NCI-H2029 (cell line): ENCODE measurements at places on chromosomes 7 and 10.

DNA sequence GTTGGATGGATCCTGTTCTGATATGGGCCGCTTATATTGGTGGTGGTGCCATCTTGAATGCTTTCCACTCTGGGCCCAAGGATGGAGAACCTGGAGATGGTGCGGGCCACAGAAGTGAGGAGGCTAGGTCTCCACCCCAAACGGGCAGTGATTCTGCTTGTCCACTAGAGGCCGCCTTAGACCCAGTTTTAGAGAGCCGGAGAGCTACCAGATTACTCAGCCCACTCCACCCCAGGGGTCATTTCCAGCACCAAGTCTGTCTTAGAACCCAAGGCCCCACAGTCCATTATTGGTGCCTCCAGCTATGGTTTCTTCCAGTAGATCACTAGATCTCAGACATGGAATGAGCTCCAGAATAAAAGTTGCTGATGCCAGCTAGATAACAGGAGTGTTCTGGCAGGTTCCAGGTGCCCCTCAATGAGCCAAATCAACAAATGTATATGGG is 11.8 kb upstream of the CAMK2G start:
- peak; percentile 25 for DNase-seq

- no peak for DNase-seq
Measured at GRCh38 chr10:80528185-80528700, 9.5 kb upstream of the SH2D4B start.

DNA sequence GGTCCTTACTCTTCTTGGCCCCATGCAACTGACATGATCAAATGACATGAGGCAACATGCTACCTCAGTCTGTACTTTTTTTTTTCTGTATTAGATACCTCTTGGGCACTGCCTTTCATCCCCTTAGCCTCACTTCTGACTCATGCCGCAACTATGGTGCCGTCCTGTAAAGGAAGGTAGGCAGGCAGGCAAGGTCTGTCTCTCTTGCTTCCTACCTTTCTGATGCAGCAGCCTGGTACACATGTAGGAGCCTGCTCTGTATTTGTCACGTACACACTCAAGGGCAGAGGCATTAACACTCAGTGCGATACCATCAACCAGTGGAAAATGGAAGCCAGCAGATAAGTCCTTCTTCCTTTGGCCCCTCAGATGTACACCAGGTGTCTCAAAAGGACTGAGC is 146.7 kb downstream of the ATE1 start:
- no peak for DNase-seq

DNA sequence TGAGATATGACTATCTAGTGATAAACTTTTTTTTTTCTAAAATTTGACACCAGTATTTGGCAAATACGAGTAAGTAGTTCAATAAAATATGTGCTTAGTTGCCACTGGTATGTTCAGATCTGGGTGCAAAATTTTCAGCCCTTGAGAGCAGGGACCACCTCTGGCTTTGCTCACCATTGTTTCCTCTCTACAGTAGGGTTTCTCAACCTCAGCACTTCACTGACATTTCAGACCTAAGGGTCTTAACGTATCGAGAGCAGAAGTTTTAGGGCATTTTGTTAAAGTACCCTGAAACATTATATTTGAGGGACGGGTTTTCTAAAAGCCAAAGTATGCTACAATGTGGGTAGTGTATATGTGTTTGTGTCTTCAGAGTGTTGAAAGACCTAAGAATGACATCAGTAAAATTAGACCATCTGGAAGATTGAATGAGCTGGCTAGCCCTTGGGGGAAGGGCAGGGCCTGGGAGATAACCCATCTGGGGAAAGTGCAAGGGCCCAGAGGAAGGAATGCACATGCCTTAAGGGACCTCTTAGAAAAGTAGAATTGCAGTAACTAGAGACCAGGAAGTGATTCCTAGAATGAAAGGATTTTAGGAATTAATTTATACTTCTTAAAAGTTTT is 11.8 kb downstream of the BZW2 start:
- no peak for DNase-seq

DNA sequence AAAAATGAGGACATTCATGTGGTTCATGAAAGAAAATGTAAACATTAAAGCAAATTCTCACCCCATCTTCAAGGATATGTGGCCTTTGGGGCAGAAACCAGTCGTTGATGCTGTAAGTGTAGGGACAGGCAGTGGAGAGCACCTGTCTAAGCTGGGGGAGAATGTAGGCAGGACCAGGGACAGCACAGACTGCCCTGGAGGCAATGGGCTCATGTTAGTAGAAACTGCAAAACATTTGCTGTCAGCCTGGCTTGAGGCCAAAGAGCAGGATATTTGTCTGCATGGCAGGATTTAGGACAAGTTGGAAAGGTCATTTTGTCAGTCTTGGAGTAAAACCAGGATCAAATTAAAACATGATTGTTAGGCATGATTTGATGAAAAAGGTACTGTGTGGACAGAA is 211.6 kb upstream of the AGK start:
- no peak for DNase-seq

- no peak for DNase-seq
Measured at GRCh38 chr10:129222436-129222835, 244.6 kb upstream of the MGMT start.

DNA sequence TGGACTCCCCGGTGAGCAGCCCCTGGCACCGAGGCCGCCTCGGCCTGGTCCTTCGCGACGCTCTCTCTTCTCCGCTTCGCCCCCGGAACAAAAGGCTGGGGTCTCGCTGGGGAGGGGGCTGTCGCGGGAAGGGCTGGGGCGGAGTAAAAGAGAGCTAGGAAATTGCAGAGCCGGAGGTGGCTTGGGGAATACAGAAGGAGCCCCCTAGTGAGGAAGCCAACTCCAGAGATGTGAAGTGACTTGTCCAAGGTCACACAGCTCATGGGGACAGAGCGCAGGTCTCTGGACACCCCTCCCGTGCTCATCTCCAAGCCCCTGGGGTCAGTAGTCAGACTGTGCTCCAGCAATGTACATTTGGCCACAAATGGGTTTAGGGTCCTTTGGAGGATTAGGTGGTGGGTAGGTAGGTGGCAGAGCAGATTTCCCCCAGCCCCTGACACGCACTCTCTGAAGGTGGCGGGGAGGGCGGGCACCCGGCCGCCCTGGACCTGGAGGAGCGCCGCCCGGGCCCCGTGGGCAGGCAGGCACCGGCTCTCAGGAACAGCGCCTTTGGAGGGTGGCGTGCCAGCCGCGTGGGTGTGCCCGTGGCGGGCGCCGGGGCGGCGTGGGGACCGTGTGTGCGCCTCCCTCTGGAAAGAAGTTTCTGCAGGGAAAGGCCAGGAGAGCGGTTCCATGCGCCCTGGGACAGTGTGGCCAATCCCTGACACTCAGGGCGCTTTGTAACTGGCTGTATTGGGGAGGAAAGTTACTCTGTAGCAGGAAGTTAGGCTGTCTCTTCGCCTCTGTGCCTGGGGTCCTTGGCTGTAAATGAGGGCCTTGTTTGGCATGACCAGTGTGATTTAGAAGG is 910 bp downstream of the WIPF3 start:
- no peak for DNase-seq

- no peak for DNase-seq
Measured at GRCh38 chr7:29292886-29293658, 98.5 kb downstream of the CHN2 start.

GRCh38 chr7:33886149-33886623 is 19.2 kb upstream of the BMPER start:
- no peak for DNase-seq

DNA sequence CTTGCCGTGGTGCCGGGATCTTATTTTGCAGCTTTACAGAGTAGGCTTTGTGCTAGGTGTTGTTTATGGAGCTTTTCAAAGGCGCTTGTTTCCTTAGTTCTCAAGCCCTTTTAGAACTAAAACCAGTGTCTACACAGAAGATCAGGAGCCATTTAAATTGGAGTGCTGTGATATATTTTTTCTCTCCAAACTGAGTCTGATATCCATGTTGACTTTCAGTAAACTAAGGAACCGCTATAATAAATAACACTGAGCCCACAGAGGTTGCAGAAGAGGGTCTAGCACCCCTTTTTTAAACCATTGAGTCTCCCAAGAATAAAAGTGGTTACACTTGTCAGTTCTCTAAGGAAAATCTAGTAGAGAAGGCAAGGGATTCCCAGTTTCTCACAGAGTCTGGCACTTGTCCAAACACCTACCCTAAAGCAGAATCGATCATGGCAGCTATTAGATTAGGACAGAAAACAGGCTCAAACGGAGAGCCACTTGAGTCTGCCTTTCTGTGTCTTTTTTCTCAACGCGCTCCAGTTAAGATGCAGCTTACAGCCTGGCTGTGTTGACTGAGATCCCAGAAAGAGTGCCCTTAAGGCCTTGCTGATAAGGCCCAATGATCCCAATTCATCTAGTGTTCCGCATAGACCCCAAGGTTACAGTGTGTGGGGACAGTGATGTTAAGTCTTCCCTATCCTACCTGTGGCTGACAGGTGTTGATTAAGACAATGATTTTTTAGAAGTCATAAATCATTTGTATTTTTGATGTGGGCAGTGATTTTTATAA is 804 bp downstream of the TMEM106B start:
- no peak for DNase-seq

DNA sequence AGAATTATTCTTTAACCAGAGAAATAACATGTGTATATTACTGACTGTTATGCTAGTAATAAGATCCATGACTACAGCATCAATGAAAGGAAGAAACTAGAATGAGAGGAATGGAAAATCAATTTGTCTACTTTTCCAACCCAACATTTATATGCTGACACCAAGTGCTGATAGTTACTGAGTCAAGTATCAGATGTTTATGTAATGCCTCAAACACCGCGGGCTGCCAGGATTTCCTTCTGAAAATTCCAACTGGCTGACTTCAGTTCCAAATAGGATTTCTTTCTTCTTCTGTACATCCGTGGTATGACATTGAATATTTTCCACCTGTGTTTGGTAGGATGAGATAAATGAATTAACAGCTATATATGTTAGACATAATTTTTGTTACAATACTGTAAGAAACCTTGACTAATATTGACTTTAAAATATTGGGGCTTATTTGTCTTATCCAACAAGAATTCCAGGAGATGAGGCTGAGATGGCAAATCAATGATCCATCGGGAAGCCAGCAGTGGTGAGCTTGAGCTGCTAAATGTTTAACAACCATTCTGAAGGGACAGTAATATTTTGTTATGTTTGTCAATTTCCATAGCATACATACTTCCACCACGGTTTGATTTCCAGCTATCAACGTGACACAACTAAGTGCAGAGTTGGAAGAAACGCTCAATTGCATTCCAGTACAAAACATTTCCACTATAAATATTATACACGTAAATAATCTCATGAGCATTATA is 435.2 kb upstream of the AUTS2 start:
- no peak for DNase-seq

DNA sequence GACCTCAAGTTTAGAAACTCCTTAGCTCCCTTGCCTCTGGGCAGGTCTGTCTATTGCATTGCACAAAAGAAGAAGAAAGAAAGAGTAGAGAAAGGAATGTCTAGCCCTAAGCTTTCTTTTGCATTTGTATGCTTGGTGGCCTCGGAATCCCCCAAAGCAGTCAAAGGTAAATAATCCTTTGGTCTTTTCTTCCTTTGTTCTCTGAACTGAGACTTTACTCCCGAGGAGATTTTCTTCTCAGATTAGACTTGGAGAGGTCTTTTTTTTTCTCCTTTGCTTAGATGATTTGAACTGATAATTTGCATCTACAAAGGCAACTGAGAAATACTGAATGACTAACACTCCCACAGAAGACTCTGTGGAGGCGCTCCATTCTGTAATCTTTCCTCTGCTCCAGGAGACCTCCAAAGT is 93.2 kb downstream of the AKR1D1 start:
- no peak for DNase-seq

- no peak for DNase-seq
Measured at GRCh38 chr7:119931230-119931824, 341.6 kb upstream of the KCND2 start.

- DNase-seq, result no peak
Measured at GRCh38 chr7:42029405-42029804, 207.6 kb downstream of the GLI3 start.

DNA sequence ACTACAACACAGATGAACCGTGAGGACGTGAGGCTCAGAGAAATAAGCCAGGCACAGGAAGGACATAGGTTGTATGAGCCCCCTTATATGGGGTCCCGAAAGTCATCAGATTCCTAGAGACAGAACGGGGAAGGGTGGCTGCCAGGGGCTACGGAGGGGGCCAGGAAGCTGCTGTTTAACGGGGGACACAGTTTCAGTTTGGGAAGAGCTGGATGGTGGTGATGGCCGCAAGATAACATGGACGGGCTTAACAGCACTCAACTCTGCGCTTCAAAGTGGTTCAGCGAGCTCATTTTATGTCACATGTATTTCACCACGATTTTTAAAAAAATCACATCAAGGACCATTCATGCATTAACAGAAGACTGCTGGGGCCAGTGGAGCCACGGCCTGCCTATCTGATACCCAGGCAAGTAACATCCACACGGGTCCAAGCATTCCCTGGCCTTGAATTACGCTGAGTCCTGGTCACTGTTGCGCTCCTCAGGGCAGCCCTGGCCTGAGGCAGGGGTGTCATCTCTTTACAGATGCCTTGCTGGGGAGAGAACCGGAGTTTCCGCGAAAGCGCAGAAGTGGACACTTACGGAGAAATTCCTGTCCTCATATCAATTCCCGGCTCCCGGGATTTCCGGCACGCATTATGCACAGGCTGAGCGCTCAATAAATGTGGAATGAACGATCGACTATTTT is 1.5 kb downstream of the CARD11 start:
- no peak for DNase-seq

GRCh38 chr7:26485367-26485934 is 193.8 kb downstream of the SNX10 start:
- no peak for DNase-seq

DNA sequence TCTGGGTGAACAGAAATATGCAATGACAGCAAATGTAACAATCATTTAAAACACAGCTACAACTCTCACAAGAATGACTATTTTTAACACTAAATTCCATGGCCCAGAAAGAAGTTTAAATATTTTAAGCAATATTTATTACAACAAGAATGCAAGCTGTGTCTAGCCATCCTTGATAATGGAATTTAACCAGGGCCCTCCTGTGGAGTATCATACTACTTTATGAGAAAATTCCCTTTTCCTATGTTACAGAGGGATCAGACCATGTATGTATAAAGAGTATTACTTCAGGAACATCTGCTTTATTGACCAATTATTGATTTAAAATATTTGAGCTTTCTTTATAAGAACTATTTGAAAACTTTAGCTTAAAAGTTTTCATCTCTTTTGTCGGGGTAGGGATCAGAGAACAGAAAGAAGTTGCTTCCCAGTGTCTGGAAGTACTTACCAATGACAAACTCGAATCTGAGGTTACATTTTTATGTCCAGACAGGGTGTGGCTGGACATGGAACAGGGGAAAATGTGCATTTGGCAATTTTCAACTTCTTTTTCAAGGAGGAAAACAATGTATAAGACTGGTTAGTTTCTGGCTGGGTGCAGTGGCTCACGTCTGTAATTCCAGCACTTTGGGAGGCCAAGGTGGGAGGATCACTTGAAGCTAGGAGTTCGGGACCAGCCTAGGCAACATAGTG is 48.3 kb upstream of the NRBF2 start:
- no peak for DNase-seq

DNA sequence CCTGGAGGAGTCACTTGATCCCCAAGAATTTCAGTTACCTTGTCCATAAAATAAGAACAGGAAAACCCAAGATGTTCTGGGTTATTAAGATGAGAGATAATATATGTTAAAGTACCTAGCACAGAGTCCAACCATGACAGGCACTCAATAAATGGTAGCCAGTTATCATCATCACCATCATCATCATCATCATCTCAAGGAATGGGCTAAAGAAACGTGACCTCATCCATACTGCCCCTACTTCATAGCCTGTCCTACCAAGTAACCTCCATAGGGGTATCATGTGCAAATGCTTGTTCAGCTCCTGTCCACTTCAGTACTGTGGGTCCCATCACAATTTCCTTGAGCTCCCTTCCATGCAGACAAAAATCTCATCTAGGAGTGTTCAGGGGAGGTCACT is 14.4 kb downstream of the FGFR2 start:
- DNase-seq, result no peak
